ENCODE measurements at places on chromosomes 2 and 18.

- no peak for DNase-seq
Observed at GRCh38 chr2:48829036-48829435, 73.5 kb upstream of the LHCGR start.

DNA sequence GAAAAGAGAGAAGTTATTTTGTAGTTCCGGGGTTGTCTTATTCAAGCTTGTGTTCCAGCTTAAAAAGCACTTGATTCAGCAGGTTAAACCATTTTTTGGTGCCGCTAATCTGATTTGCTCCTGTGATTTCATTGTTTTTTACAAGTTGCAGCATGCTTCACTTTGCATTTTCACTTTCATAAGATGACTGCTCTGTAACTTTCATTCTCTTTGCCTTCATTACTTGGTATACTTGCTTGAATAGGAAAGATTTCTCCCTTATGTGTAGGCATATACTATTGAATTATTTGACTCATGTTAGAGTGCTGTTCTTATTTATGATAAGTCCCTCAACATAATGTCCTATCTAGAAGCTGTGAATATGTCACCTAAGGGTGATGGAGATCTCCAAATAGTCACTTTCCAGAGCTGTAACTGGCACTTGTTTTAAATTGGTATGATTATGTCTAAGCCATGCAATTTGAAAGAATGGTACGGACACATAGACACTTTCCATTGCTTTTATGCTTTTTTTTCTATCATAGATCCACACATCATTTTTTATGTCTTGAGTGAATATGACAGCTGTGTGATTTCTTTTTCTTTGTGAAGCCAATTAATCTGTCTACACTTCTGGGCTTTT lies 254.5 kb downstream of the DSEL start:
- no peak for DNase-seq

- DNase-seq: no peak
Observed at GRCh38 chr18:62868645-62869044, 153.3 kb downstream of the PHLPP1 start.

GRCh38 chr2:136363900-136364299 lies 246.0 kb upstream of the CXCR4 start:
- DNase-seq: no peak

GRCh38 chr2:68870215-68870614 lies 982 bp downstream of the BMP10 start:
- no peak for DNase-seq

- no peak for DNase-seq
Observed at GRCh38 chr2:69789772-69790600, 39.5 kb upstream of the GMCL1 start.

DNA sequence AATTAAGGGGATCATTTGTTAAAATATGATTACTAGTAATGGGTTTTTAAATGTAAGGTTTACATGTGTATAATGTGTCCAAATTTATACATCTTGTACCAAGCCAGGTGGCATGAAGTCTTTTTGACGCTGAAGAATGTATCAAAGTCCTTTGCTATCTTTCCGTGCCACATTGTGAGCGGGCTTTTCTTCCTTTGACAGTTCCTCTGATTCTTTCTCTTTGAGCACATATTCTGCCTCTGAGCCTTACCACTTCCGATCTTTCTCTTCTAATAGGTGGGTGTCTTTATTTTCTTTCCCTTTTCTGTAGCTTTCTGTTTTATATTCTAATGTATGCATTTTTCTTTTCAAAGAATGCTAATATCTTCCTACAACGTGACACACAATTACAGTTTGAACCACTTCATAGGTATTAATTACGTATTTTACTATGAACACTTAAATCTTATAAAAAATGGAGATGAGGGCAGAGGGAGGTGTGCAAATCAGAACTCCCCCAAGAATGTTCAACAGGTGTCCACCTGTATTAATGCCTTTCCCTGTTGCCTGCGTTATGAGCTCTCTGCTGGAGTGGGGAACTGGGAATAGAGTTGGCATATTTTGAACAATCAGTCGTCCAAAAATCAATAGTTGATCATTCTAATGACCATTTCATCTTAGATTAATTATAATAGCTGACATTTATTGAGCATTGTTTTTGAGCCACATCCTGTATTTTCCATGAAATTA lies 175.5 kb downstream of the TPGS2 start:
- DNase-seq: no peak

GRCh38 chr2:59206361-59206760 lies 965.2 kb upstream of the FANCL start:
- no peak for DNase-seq

- DNase-seq: no peak
Observed at GRCh38 chr2:158493458-158493857, 36.7 kb downstream of the PKP4 start.

- DNase-seq: peak; percentile 89
Observed at GRCh38 chr2:191376981-191377629, 131.9 kb downstream of the MYO1B start.

GRCh38 chr2:236604575-236605344 lies 35.1 kb downstream of the ACKR3 start:
- DNase-seq: no peak

DNA sequence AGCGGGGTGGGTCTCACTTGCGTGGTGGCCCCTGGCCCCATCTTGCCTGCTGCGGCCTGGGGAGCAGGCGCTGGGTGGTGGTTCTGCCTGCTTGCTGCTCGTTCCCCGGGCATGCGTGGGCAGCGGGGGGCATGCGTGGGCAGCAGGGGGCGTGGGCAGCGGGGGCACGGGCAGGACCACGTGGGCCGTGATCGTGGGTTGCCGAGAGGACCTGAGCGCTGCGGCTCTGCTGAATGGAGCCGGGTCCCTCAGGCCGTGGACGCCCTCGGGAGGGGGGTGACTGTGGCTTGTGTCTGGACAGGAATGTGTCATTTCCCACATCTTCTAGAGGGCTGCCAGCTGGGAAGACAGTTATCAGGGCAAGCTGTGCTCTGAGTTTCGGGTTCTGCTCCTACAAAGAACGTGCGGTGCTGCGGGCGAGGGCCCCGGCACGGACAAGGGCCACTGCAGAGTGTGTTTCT lies 8.3 kb upstream of the GAL3ST2 start:
- no peak for DNase-seq

- DNase-seq: no peak
Observed at GRCh38 chr2:136376798-136377211, 258.9 kb upstream of the CXCR4 start.

DNA sequence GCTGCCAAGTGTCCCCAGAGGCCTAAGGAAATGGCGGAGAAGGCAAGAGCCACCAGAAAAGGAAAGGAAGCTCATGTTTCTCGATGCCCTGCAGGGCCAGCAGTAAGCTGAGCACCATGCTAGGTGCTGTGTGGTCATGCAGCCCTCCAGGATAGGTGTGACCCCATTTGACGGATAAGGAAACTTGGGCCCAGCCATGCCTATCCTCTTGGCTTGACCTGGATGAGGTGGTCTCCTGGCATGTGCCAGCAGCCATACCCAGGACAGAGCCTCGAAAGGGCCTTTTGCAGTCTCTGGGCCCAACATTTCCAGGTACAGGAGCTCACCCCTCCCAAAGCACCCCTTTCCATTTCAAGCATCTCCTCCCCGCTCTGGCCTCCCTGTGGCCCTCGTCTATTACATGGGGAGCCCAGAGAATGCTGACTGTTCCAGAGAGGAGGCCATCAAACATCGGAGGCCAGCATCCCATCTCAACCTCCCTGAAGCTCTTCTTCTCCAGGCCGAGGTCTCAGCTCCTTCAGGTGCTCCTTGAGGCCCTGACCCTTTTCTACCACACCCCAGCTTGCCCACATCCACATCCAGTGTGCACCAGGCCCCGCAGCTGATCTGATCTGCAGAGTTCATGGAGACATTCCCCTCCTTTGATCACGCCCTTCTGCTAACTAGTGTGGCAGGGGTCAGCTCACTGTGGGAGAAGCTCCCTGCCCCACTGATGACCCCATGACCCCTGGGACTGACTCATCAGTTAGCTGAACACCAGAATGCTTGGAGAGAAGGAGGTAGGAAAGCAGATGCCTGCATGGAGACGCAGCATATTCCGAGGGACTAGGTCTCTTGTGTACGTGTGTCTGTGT lies 208.4 kb downstream of the TNS1 start:
- DNase-seq: peak; percentile 78

DNA sequence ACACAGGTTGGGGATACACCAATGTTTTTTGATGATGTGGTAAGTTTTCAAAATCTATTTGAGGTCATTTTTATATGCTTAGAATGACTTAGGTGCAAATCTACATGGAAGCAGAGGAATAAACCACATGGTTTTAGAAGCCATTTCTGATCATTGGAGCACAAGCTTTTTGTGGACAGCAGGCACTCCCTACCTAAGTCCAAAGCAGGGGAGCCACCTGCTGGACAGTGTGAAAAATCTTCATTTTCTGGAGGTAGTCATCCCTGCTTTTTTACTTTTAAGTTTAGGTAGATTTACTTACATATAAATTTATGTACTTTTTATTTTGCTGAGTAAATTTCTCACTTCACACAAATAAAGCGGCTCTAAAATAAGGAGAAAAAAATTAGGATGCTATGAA lies 323.2 kb downstream of the PLCL1 start:
- DNase-seq: no peak

DNA sequence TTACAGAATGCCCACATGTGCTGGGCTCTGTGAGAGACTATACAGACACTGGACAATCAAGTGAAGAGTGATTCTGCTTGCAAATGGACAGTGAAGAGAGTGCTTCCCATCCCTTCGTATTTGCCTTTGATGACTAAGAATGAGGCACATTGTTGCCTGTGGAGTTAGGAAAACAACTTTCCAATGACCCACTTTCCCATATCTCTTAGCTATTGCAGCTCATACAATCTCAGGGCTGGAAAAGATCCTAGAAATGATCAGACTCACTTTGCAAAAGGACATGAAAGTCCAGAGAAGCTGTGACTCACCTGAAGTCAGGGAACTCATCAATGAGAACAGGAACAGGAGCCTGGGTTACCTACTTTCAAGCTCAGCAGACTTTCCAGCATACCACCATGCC lies 440.5 kb upstream of the TCF4 start:
- no peak for DNase-seq

- DNase-seq: no peak
Observed at GRCh38 chr2:75462721-75463120, 98.0 kb downstream of the EVA1A start.

DNA sequence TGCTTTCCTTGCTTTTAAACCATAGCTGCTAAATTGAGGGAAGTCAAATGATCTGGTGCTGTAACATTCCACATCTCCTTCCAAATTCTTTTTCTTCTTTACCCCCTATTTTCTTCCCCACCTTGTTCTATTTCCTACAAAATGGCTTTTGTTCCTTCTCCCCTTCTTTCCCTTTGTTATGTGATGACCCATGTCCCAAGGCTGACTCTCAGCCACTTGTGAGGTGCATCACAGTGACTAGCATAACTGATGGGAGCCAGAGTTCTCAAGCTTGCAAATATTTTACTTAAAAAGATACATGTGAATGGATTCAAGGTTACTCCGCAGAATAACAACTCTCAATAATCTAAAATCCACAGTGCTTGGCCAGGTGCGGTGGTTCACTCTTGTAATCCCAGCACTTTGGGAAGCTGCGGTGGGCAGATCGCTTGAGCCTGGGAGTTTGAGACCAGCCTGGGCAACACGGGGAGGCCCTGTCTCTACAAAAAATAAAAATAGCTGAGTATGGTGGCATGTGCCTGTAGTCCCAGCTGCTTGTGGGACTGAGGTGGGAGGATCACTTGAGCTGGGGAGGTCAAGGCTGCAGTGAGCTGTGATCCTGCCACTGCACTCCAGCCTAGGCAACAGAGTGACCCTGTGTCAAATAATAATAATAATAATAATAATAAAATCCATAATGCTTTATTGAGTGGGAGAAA lies 100.1 kb upstream of the CERS6 start:
- DNase-seq: no peak

GRCh38 chr2:235390816-235391194 lies 103.0 kb upstream of the AGAP1 start:
- DNase-seq: no peak

DNA sequence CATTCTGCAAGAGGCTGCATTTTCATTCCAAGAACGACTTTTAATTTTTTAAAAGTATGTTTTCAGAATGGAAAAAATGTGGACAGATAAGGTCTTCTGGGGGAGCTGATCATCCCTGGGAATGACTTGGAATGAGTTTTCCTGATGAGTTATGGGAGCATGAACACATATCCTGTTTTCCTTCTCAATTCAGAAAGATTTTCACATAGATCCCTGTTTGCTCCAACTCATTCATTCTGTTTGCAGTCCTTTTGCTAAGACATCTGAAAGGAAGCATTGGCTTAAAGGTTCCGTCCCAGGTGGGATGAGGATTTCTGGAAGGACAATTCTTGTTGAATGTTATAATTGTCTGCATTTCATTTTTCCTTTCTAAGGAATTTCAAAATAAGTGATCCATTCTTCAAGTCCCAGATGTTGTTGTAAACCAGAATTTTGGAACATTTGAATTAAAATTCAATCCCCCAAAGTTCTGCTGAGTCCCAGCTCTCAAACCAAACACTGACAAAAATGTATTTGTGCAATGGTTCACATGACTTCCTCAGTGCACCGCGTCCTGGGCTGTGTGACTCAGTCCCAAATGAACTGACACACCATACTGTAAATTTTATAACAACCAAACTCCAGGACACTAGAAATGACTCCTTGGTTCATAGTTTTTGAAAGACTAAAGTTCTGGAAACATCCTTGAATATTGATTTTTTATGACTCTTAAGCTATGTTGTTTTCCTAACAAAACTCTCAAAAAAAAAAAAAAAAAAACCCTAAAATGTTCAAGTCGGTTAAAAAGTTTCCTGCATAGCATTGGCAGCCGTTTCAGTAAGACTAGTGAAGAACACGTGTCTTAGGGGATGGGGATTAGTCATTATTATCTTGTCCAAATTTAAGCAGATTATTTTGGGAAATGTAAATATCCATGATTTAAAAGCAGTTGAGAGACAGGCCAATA lies 281.8 kb upstream of the TCF4 start:
- DNase-seq: peak; percentile 62

DNA sequence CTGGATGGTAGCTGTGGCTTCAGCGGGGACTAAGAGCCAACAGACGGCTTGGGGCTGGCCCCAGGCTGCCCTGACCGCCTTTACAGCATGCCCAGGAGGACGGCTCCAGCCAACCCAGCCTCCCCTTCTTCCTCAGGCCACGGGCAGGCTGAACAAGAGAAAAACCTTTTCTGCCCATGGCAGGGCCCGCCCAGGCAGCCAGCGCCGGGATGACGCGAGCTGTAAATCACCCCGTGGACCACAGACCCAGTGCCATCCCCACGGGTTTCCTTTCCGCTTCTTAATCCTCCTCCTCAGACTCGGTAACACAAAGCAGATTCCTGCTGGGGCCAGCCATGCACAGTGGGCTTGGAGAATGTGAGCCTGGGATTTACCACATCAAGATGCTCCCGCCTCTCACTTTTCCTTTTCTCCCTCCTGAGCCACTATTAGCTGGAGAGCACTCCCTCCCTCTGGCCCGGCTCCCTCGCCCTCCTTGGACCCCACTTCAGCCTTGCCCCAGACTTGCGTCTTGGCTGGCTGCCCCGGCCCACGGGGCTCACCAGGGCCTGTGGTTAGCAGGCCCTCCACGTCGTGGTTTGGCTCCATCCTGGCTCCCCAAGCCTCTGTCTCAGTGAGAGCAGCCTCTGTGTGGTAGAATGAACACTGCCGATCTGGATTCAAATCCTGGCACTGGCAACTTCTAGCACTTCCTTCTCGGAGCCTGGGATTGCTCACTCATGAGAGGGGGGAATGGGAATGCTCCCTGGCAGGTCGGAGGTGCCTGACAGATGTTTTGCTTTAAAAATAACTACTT lies 31.4 kb downstream of the ATOH8 start:
- peak; percentile 83 for DNase-seq

All from tibial artery (tissue), 4 donors.